ENCODE measurements at places on chromosomes 6 and 20. TPM values are rescaled to one million over a fixed set of nuclear protein-coding genes. Genes with fewer than 3 reads are reported as not detected.

UBE2C gene
- total RNA-seq = 0.91 TPM

DNA sequence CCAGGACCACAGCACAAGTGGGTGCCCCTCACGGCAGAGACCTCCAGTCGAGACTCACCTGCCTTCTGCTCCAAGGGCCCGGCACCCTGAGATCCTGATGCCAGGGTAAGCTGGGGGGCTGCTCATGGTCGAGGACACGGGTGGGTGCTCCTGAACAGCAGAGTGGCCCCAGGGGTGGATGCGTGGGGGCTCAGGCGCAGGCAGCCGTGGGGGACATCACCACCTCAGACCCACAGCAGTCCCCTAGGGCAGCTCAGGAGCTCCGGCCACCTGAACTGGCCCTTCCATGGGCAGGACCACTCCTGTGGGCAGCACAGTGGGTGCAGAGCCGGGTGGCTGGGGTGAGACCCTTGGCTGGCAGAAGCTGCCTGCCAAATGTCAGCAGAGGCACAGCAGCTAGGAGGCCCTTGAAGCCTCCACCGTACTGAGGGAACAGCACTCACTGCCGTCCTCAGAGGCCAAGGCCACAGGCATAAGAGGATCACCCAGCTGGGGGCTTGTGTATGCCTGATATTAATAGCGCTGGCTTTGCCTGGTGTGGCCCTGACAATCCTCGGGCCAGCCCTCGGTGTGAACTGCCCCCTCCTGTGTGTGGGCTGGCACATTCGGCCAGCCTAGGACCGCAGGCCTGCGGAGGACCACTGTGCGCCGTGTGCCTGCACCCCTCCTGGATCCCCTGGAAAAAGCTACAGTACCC lies 5.4 kb downstream of the UCKL1 start:
- DNase-seq = peak; percentile 51

- DNase-seq = no peak
Observed at GRCh38 chr6:151247490-151247889, 7.7 kb downstream of the AKAP12 start.

DNA sequence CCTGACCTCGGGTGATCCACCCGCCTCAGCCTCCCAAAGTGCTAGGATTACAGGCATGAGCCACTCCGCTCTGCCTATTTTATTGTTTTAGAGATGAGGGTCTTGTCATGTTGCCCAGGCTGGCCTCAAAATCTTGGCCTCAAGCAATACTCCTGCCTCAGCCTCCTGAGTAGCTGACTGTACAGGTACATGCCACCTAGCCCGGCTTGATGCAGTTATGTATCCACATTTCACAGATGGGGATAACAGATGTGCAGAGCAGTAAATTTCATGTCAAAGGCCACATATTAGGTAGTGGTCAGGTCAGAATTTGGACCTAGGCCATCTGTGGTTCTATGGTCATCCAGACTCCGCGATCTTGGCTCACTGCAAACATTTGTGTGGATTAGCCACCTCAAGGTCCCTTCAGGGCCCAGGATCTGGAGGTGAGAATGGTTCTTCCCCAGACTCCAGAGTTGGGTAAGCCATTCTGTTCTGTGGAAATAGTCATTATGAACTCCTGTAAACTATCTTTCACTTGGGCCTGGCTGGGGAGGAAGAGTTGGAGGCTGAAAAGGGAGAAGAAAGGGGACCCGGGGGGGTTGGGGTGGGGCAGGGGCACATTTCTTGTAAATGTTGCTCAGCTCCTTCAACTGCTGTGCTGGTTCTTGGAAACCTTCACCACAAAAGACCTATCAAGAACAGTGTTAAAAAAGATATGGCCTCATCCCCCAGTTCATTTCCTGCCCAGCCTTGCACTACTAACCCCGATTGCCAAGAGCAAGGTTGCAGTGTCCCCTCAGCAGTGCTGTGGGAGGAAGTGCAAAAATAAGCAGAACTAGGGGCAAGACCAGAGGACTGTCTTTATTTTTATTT lies 13.0 kb downstream of the PIM1 start:
- DNase-seq = no peak

DNA sequence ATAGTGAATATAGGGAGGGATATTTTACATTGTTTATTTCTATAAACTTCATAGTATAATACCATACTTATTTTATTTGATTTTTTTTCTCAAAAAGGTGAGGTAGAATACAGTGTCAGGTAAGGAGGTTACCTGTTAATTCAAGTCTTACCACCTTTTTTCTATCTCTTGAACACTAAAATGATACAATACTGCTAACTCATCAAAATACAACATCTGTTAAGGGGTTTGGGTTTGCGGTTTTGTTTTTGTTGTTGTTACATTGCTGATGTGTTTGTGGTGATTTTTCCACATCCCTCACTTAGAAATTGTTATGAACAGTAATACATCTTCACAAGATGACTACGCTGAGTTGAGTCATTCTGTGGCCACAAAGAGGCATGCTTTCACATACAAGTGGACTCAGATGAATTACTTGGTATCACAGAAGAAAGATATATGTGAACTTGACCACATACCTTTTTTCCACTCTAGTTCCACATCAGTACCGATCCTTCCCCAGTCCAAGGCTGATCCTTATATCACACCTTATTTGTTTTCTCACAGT lies 139.4 kb upstream of the ID4 start:
- no peak for DNase-seq

DNA sequence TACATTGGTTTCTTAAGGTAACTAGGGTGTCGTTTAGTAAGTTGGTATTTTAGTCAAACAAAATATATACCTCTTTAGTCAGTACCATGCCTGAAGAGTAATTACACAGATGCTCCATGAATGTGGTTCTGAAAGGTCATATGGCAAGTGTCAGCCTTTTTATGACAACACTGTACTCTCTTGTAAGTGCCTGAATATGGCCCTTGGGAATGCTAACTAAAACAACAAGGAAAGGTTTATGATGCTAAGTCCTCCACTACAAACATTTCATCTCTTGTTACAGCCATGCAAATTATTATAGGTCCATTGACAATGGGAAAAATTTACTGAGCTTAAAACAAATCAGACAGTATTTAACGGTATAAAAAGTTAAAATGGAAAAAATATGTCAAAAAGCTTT lies 39.0 kb upstream of the SUPT3H start:
- DNase-seq = no peak

DDO gene
- 37.6 TPM for total RNA-seq

DNA sequence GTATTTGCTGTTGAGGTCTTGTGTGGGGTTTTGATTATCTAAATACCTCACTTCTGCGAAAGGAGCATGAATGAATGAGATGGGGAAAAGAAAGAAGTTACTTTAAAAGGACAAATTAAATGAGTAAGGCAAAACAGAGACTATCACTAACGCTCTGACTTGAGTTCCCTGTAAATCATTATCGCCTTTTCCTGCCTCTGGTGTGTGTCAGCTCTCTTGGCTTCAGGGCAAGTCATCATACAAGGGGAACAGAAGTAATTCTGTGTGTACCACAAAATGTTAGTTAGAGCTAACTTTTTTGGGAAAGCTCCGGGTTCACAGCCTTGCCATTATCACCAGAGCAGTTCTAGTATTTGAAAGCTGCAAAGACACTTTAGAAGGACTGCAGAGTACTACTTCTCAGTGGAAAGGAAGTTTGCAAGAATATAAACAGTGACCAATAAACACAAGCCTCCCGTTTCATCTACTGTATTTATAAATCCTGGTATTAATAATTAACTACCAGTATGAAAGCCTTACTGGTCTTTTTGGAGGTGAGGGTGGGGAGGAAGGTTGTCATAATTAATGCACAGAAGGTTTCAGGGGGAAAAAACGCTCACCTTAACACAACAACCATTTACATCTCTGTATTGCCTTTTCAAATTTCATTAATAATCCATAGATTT lies 1.2 kb downstream of the DZANK1 start:
- no peak for DNase-seq

TINAG gene
- total RNA-seq = 0.41 TPM

PPP1R16B gene
- 6.3 TPM for total RNA-seq

DNA sequence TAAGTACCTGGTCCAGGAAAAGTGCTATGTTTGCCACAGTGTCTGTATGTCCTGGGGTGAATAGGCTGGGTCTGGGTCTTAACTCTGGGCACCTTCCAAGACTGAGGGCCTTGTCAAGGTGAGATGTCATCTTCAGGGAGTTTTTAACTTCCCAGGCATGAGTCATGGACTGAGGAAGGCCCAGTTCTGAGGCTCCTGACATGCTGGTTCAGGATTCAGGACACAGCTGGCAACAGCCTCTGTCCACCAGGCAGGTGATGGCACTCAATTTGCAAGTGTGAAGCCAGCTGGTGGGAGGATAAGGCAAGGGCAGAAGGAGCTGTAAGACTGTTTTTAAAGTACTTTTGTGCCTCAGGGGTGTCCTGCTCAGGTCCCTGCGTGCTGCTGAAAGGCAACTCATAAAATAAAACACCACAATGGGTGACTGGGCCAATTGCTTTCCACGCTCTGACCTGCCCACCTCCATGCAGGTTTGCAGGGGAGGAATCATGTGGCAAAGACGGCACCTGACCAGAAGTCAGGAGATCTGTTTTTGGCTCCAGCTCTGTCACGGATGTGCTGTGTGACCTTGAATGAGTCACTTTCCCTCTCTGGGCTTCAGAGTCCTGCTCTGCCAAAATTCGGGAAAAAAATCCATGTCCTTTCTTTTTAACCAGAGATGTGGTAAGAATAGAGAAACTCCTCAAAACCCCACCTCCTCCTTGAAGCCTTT lies 4.9 kb upstream of the PACSIN1 start:
- no peak for DNase-seq

DNA sequence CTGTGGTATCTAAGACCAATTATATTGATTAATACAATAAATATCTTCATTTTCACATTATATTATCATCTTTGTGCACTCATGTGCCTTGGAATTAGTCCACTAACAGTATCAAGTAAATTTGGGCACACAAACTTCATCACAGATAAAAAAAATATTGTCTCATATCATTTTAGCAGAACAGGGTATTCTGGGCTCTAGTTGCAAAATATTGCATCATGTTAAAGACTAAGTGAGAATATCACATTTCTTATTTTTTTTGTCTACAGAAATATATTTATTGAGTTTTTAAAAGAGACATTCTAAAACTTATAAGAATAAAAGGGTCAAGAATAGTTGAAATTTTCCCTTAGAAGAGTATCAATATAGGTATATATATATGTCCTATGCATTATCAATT lies 754.1 kb upstream of the MAN1A1 start:
- DNase-seq = no peak

GDAP1L1 gene
- 0.55 TPM for total RNA-seq

GRCh38 chr20:31831211-31831610 lies 12.1 kb downstream of the MYLK2 start:
- DNase-seq = no peak

DNA sequence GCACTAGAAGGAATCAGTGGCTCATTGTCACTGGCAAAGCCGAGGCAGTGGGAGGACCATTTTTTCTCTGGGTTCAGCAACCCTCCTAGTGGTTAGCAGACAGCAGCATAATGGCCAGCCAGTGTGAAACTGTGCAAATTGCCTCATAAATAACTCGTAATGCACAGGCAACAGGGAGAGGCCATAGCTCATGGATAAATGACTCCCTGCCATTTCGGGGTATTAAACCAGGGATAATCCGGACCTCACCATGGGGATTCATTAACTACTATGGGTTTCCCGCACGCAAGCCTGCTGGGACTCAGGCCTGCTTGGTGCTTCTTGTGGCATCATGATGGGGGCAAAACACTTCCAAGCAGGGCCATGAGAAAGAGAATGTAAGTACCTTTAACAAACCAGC lies 158.2 kb upstream of the CHD6 start:
- DNase-seq = no peak

All from left ventricle myocardium inferior (tissue), 1 donor.